ENCODE measurements at places on chromosomes 5 and 9. TPM values are rescaled to one million over a fixed set of nuclear protein-coding genes. Genes with fewer than 3 reads are reported as not detected.

DNA sequence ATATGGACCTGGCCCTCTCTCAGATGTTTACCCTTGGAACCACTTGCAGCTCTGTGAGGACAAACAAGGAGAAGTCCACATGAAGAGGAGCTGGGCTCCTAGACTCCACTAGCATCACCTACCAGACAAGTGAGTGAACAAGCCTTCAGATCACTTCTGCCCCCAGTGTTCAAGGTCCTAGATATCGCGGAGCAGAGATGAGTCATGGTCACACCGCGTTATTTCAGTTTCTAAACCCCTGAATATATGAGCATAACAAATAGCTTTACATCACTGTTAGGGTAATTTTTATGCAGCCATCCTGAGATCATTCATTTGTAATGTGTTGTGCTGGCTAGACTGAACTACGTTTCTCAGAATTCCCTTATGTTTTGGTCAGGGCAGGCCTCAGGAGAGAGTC, 77.0 kb upstream of the DAP start:
- DNase-seq, result no peak

DNA sequence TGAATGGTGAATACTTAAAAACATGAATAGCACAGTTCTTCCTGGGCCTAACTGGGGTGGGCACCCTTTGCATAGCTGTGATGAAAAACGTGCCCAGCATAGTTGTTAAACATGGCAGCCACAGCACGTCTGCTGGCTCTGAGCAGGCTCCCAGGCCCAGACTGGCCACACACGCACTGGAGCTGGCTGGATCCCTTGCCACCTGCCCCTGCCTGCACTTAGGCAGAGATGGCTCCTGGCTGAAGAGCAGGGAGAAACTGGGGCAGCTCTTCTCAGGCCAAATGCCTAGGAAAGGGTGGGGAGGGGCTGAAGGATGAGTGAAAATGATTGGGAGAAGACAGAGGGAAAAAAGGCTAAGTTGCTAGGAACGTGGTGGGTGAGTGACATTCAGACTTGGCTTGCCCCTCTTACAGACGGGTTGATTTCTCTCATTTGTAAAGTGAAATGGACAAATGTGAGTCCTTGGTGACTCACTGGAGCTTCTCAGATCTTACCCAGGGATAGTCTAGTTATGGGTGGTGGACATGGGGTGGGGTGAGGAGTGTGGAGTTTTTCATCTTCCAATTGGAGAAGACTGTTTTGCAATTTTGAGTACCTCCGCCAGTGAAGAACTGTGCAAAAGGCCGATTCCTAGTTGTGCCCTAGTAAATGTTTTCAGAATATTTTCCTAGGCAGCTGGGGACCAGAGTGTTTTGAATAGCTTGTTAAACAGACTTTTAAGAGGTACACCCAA, 42.4 kb downstream of the TRIO start:
- no peak for DNase-seq

SMIM33 gene
- polyA plus RNA-seq, result not detected

- DNase-seq, result peak; percentile 50
Measured at GRCh38 chr9:113737517-113738271, 138.4 kb upstream of the ZNF618 start.

GRCh38 chr5:643351-643801, 31.2 kb downstream of the CEP72 start:
- DNase-seq, result no peak

DNA sequence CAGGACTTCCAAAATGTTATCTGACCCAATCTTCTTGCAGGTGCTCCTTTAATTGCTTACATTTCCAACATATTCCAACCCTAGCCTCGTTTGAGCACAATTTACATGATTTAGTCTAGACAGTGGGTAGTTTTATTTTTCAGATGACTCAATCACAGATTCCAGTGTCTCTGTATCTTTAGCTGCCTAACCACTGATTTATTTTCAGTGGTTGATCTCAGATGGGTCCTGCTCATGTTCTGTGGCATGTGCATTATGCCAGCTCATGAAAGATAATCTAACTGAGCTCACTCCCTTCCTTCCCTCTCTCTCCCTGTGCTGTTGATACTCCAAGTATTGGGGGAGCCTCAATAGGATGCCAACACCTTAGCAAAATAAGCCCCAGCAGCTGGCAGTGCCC, 106.1 kb upstream of the ICE1 start:
- DNase-seq, result no peak

DNA sequence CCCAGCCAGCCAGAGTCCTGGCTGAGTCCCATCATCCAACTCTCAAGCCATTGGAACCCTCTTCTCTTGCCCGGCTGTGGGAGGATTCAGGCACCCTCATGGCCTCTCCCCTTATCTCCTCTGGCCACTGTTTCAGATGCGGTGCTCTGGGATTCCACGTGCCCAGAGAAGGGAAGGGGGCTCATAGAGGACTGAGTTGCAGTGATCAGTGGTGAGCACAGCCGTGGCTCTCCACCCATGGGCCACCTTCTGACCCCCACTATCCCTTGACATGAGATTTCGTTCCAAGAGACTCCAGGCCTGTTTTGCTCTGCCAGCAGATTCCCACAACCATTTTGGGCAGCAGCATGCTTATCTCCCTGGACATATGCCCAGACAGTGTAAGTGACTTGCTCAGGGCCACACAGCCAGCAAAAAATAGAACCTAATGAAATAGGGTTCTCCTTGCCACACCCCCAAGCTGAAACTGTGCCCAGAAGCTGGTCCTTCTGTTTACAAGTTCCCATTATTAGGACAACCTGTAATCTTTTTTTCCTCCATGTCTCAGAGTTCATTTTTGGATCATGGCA, 2.7 kb downstream of the GPX3 start:
- no peak for DNase-seq

CKMT2 gene
- polyA plus RNA-seq, result not detected

TEK gene
- 0.03 TPM for polyA plus RNA-seq

DNA sequence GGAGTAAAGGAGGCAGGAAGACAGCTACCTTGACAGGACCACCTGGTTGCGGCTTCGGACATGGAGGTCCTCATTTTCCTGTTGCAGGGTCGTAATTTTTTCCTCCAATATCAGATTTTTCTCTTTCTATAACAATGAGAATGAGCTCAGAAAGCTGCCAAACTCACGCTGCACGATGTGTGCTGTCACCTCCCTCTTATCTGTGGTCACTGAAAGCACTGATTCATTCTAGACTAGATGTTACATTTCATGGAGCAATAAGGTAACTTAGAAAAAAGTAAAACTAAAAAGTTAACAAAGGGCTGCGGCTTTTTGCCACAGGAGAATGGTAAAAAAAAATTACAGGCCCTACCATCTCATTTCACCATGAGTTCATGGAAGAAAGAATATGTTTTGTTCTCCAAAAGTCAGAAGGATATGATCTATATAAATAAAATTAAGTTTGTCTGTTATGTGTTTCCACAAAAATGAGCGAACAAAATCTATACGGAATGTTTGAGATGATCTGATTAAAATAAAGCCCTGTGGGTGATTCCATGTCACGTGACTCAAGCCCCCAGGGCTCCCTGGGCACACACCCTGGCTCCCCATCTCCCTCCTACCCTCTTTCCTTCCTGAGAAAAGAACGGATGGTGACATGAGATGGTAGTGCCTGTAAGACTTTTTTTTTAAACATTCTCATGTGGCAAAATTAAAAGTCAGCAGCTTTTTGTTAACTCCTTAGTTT, 26.9 kb upstream of the ANXA6 start:
- no peak for DNase-seq

DNA sequence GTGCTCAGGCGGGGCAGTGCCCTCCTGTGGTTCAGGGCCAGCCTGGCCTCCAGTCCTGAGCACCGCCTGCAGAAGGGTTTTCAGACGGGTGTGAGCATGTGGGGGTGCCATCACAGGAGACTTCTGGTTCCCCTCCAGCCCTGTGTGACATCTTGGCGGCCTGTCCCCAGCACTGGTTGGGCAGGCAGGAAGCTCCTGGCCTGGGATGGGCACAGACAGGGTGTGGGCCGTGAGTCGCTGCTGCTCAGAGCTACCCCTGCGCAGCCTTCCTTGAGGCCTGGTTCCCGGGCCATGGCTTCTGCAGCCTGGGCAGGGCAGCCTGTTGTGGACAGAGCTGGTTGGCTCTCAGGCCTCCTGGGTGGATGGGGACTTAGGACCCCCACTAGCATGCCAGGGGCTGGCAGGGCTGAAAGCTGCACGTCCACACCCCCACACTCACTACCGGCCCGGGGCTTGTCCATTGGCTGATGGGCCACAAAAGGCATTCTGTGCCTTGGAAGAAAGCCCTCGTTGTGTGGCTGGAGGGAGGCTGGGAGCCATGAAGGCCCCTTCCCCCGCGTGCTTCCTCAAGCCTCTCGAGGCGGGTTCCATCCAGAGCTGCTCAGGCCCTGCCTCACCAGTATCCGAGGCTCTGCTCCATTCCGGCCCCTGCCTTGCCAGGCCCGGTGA, 58.7 kb downstream of the RXRA start:
- DNase-seq, result no peak

- DNase-seq, result no peak
Measured at GRCh38 chr5:110925916-110926315, 145.6 kb upstream of the TSLP start.

DNA sequence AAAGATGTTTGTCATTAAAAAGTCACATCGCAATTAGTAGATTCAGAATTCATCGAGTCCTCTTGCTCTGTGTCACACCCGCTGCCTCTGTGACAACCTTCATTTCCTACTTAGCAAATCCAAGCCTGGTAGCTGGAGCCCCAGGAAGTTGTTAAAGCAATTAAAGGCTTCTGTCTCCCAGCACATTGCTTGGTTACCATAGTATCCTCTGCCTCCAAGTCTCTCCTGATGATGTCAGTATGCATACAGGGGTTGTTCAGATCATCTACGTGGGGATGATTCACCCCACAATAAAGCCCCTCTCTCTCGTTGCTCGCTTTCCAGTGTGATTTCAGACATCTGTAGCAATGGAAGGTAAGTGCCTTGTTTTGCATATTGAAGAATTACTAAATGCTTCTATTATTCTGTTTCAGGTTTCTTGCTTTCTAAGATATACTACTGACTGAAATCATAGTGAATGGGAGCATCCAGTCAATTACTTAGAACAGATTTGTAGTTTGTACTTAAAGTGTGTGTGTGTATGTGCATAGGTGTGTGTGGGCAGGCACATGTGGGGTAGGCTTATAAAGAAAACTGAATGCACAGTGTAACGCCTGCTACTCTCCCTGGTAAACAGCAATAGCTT, 52.9 kb downstream of the PAM start:
- peak; percentile 40 for DNase-seq

Data from SK-N-SH (cell line).